ENCODE measurements at places on chromosomes 1 and 21.
A peak's percentile ranks its signal among the peaks of the same experiment; 100 is the strongest.

GRCh38 chr1:17706445-17706844 lies 48.7 kb upstream of the ACTL8 start:
- no peak for DNase-seq

DNA sequence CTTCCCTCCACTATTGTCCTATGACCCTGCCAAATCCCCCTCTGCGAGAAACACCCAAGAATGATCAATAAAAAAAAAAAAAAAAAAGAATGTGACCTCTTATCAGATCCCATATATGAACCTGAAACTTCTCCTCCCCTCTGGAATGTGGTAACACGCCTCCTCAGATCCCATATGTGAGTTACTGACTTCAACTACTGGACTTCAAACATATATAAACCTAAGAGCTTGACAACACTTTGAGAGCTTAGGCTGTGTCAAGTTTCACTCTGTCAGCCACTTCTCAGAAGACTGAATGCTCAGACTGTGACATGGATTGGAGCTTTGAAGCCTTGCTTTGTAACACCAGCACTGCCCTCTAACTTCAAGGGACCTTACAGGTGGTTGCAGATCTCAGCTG lies 148.4 kb downstream of the COP1 start:
- DNase-seq: no peak

- DNase-seq: no peak
These were observed 192.8 kb upstream of the C8B start for GRCh38 chr1:57158604-57158998.

DNA sequence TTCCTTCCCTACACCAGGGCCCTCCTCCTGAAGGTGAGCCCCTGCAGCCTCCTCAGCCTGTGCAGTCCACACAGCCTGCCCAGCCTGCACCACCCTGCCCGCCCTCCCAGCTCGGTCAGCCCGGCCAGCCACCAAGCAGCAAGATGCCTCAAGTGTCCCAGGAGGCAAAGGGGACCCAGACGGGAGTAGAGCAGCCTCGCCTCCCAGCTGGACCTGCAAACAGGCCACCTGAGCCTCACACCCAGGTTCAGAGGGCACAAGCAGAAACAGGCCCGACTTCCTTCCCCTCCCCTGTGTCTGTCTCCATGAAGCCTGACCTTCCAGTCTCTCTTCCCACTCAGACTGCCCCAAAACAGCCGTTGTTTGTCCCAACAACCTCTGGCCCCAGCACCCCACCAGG lies 38.8 kb downstream of the ZBTB17 start:
- DNase-seq: no peak

GRCh38 chr1:193281894-193282293 lies 95.5 kb upstream of the B3GALT2 start:
- no peak for DNase-seq

GRCh38 chr1:6170116-6170741 lies 9.9 kb downstream of the CHD5 start:
- no peak for DNase-seq

DNA sequence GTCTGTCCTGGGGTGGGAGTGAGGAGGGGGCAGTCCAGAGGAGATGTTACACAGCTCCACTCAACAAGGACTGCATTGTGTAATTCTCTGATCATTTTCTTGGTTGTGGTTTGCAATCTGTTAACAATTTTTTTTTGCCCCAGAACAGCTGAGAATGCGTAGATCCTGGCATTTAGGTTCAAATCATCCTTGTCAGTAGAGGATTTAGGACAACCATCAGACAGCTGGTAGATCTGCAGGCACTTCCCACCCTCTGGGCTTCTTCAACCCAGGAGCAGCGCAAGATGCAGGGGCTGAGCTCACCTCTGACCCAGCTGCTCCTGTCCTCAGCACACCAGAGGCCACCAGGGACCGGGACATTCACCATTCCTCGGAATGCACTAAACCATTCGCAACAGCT lies 13.5 kb downstream of the BCAR3 start:
- DNase-seq: no peak

- DNase-seq: peak; percentile 17
These were observed 20.9 kb downstream of the HENMT1 start for GRCh38 chr1:108639899-108640560.

DNA sequence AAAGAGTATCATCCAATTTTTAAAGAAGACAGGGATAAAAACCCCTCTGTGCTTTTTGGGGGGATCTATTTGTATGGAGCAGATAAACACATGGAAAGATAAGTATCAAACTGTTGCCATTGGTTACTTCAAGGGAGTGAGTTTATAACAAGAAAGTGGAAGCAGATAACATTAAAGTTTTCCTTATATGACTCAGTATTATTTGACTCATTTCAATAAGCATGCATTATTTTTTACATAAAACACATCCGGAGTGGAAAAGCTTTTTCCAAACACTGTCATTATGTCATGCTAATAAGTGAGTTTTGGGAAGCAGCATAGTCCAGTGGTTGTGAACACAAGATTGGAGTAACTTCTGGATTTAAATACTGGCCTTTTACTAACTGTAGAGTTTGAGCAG lies 452.2 kb downstream of the LTN1 start:
- no peak for DNase-seq

DNA sequence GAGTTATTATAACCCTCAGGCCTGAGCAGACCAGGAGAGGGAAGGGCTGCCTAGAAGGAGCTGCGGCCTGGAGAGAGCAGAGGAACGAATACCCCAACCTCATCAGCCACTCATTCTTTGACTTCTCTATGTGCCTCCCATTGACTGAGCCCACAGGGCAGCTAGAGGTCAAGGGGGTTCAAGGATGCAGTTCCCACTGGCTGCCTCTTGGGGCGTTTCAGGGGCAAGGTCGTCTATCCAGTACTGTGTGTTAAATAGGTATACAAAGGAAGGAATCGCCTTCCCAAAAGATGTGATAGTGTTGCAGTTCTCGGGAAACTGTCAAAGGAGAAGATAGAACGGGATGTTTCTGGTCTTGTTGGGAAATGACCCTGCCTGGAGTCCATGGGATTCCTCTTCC lies 250.6 kb downstream of the PRDM2 start:
- no peak for DNase-seq

DNA sequence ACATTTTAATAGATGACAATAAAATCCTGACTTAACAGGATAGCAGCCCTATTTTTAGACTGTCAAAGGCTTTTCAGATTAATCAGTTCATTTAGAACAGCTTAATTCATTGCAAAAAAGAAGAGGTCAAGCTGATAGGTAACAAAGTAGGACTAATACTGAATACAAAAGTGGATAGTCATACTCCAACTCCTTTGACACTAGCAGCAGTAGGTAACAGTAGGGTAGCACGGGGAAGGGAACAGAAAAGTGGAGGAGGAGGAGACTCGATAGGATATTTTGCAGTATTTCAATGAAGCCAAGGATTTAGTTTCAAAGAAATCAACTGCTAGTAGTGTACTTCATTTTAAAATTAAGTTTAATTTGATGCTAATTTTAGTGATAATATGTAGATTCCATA lies 51.1 kb downstream of the USP1 start:
- no peak for DNase-seq

- no peak for DNase-seq
These were observed 70.8 kb downstream of the ZNF648 start for GRCh38 chr1:181990728-181991127.

DNA sequence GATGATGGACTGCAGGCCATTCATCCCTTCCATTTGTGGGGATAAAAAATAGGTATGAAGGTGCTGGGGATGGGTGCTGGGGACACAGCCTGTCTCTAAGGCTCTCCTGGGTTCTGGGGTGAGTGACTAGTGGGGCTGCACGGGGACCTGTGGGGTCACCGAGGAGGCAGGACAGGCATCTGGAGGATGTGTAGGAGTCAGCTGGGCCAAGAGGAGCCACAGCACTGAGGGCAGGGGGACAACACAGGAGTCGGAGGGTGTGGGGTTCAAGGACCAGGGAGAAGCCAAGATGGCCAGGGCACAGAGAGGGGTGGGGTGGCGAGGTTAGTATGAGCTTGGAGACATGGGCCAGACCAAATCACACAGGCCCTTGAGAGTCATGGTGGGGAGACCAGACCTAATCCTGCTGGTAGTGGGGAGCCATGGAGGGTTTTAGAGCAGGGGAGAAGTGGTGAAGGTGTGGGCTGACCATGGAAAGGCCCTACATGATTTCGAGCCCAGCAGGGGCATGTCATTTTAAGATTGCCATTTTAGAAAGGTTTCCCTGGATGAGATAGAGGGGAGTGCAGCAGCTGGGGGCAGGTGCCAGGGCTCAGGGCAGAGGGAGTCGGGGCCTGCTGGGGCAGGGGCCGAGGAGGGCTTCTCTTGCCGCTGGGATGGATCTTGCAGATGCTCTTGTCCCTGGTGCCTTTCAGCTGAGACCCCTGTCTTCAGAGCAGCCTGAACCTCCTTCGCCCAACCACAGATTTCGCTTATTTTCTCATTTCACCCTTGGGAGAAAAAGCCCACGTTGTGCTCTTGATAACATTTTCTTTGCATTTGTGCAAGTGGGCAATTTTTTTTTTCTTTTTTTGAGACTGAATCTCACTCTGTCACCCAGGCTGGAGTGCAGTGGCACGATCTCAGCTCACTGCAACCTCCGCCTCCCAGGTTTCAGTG lies 22.7 kb downstream of the SERINC2 start:
- DNase-seq: no peak

GRCh38 chr1:61819421-61819820 lies 77.1 kb downstream of the PATJ start:
- DNase-seq: no peak

DNA sequence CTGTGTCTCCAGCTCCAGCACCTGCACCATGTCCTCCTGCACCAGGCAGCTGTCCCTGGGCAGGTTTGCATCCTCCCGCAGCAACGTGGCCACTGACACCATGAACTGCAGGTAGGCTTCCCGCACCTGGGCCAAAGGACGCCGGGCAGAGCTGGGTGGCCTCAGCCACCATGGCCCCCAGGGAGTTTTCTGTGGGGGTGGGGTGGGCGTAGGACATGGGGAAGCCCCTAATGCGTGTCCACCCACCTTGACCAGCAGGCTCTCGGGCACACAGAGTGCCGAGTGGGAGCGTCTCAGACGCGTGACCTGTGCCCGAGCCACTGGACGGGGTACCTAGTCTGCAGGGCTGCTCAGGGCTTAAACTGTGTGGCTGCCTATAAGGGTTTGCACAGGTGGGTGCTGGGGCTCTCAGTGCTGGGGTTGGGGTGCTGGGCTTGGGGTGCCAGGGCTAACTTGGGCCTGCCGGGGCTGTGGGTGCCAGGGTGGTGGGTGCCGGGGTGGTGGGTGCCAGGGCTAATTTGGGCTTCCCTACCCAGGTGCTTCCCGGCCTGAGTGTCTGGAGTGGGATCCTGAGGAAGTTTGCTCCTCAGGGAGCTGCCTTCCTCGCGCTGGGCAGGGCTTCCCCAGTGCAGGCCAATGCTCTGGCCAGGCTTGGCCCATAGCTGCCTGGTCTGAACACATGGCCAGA lies 17.7 kb downstream of the PRXL2B start:
- no peak for DNase-seq

GRCh38 chr1:29998686-29999085 lies 724.7 kb downstream of the MATN1 start:
- no peak for DNase-seq

- no peak for DNase-seq
These were observed 2.4 kb downstream of the PLPP3 start for GRCh38 chr1:56576880-56577405.

GRCh38 chr1:79741720-79742421 lies 735.3 kb upstream of the ADGRL4 start:
- no peak for DNase-seq
